T-helper 2 cell (primary cell): ENCODE measurements at places on chromosomes 16 and 17.
A peak's percentile ranks its signal among the peaks of the same experiment; 100 is the strongest.

DNA sequence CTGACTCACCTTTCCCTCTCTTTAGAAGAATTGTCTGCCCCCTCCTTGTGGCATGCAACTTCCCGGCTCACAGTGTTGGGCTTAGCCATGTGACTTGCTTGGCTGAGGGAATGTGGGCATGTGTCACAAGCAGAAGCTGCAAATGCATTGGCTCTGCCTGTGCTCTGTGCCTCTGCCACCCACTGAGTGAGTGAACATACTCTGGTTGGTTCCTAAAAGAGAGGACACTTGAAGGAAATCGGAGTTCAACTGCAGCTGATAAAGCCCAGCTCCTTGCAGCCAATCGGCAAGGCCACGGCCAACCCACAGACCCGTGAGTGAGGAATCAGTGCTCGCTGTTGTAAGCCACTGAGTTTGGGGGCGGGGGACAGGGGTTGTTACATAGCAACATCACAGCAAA lies 10.9 kb upstream of the GINS2 start:
- DNase-seq = no peak

DNA sequence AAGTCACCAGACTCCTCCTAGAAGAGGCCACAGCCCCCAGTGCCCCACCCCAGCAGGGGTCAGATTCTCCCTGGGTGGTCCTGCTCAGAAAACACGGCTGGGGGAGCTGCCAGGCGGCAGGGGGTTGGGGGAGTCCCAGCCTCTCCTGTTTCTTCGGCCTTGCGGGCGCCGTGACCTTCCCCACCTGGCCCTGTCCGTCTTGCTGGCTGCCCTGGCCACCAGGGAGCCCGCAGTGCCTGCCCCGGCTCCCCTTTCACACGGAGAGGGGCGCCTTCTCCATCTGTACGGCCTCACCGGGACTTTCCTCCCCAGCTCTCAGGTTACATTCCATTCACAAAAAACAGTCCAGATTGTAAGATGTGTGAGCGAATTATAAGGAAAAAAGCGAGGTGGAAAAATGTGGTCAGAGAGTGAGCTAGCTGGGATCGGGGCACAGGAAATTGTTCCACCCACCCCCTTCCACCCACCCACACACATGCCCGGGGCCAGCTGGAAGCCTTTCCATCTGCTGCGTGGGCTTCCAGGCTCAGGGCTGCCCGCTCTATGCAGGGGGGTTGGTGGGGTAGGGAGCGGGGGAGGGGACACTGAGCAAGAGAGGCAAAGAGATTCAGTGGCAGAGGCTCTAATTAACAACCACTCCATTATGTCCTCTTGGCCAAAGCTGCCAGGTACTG lies 14.6 kb upstream of the CIBAR2 start:
- DNase-seq = no peak

DNA sequence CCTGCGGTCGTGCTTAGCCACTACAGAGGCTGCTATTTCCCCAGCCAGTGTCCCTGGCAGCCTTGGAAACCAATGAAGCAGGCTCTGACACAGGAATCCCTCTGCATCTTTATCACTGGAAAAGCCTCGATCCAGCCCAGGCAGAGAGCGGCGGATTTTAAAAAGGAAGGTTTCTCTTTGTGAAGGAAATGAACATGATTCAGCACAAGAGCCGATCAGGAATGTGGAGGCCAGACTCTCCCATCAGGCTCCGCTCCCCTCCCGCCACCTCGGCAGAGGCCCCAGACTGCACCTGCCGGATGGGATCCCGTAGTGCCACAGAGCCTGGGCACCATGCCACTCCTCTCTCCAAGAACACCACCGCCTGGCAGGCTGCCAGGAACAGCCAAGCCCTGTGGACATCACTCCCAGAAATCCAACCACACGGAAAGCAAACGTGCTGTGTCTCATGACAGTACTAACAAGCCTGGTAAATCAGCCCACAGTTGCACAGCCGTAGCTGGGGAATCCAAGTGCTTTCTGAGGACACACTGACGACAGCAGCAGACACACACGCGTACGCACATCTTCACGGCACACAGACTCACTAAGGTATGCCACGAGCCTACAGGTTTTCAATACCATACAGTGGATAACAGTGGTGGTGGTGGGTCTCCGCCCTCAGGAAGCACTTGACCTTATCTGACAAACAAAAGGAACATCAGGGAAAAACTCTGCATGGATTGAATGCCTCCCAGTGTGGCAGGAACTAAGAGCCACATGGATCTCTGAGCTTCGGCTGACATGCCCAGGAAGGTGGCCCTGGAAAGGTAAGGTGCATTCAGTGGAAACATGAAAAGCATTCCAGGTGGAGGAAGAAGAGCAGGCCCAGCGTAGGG lies 5.4 kb downstream of the LRRC75A start:
- DNase-seq = no peak

DNA sequence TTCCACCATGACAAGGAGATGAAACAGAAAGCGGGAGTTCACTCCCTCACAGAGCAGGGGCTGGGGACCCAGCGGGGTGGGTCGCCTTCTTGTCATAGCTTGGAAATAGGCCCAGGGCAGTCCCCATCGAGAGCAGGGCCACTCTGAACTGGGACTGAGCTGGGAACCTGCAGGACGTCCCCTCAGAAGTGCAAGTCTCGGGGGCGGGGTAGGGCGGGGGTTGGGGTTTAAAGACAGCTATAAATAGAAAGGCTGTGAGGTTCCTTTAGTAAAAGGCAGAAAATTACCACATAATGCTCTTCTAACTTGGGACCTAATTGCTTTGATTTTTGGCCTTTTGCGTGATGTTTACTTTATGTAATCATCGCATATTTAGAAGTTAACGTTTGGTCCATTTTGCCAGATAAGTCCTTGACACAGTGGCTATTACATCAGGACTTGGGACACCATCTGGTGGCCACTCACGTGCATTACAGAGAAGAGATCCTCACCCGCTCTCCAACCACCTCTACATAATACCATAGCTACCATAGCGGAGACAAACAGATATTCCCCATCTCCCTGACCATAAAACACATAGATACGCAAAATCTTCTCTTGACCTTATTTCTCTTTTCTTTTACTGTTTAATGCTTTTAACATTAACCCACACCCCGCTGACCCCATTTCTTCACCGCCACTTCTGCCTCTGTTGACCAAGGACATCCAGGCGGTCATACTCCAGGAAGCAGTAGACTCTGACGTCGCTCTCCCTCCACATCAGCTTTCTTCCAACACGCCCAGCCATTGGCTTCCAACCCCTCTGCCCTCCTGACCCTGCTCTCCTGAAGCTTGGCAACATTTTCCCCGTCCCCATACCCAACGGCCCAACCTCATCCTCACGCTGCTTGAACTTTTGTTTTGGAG lies 27.5 kb upstream of the PIK3R6 start:
- no peak for DNase-seq

GRCh38 chr17:39625198-39625785 lies 1.5 kb upstream of the PPP1R1B start:
- DNase-seq = no peak

- DNase-seq = peak; percentile 19
Measured at GRCh38 chr16:89100601-89101302, 7.1 kb downstream of the ACSF3 start.

- no peak for DNase-seq
Measured at GRCh38 chr17:57542510-57542909, 202.6 kb downstream of the CCDC182 start.

DNA sequence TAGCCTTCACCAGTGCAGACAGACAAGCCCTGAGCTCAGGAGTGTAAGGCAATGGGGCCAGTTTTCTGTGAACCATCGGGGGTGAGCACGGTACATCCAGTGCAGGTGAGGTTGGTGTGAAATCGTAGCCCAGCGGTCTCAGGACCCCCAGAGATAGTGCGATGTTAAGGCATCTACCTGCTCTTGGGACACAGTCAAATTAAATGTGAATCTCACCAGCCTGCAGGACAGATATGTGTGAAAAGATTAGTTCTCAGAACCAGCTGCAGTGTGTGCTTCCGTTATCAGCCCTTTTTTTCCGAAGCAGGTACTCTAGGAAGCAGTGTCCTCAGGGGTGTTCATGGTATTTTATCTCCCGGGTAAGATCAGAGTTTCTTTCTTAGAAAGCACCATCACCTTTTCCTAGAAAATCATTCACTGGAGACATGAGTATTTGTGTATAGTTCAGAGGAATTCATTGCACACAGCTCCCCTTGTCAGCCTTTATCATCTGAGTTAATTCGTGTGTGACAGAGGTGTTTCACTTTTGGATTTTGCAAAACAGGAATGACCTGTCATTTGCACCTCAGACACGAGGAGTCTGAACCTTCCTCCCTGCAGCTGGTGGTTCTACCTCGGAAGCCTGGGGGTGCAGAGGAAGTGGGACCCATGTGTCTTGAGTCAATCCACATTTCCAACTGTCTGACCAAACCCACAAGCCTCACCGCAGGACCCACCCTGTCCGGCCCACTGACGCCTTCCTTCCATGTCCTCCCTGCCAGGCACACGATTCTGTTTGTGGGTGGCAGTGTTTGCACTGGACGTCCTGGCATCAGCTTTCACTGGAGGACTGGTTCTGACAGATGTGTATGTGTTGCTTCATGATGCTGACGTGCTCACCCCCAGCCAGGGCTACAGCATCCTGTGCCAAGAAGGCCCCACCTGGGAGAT lies 107.8 kb downstream of the CLEC16A start:
- peak; percentile 98 for DNase-seq

GRCh38 chr17:76445697-76446448 lies 7.1 kb downstream of the UBE2O start:
- no peak for DNase-seq

DNA sequence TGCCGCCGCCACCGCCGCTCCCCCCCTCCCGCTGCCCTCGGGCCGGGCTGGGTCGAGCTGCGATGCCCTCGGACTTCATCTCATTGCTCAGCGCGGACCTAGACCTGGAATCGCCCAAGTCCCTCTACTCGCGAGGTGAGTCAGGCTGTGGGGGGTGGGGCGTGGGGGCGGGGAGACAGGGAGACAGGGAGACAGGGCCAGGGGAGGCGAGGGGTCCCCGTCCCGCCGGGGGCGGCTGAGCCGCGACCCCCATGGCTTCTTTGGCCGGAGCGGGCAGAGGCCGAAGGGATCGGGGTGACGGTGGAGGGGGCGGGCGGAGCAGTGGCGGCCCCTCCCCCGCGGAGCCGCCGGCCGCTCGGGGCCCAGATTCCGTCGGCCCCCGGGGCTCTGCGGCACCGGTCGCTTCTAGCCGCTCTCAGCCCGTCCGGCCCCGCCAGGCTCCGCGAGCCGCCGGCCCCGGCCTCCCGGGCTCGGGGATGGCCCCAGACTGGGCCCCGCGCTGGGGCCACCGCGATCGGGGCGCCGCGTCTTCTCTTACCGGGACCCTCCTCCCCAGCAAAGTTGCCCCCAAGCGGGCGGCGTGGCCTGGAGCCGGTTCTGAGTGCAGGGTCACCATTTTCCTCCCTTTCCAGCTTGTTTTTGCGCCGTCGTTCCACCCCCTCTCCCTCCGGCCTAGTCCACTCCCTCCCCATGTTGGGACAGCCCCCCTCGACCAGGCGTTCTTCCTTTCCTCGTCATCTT lies 644 bp downstream of the NFAT5 start:
- DNase-seq = peak; percentile 10

GRCh38 chr17:78895322-78895721 lies 7.7 kb downstream of the CEP295NL start:
- DNase-seq = no peak

GRCh38 chr17:4734857-4735475 lies 3.7 kb downstream of the MED11 start:
- no peak for DNase-seq

- DNase-seq = no peak
Measured at GRCh38 chr16:11203111-11203623, 52.8 kb downstream of the SOCS1 start.

DNA sequence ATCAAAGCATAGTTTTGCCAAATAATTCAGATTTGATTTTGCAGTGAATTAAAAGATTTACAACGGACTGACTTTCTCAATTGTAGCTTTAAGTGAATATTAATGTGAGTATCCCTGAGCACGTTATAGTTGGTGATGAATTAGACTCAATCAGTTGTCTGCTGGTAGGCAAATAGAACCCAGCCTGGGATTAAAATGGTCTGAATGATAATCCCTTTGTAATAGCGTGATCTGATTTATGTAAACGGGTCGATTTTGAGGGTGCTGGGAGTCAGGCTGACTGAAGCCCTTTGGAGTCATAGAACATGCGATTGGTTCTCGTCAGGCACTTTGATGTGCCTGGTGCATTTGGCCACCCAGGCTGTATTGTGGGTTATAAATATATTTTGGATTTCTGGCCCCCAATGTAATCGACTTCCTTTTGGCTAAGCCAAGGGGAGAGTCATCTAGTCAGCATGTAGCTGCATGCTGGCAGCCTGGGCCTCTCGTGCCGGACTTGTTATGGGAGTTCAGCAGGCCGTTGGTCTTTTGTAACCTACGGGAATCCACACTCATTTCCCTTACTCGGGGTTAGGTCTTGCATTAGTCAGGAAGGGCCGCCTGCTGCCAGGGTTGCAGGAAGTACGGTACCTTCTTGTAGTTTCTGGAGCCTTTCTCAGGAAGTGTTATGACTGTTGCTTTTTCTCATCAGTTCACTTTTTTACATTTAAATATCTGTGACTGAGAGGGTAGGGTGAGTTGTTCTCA lies 5.4 kb downstream of the PGS1 start:
- peak; percentile 84 for DNase-seq

DNA sequence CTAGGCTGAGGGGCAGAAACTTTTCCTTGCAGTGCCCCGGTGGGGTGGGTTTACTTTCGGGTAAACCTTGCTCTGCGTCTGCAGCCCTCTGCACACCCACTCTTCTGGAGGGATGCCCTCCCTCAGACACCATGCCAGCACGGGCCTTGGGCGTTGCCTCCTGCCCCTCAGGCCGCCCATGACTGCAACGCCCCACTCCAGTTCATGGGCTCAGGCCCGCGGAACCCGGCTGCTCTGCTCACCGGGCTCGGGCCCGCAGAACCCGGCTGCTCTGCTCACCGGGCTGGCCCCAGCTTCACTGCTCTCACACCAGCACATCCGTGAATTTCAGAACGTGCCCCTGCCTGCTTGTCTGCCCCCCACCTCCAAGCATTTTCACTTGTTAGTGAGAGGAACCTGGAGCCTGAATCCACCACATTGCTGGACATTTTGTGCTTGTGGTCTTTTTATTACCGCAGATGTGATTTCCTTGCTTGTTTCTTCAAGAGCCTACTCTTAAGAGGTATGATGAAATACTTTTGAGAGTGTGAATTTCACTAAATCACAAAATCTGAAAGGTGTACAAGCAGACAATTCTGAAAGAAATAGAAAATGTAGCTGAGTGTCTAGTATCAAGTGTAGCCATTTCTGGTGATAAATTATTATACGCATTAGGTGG lies 130.9 kb downstream of the RPTOR start:
- no peak for DNase-seq

GRCh38 chr16:89147085-89147817 lies 24.3 kb upstream of the CDH15 start:
- DNase-seq = no peak
